ENCODE measurements at places on chromosomes 7 and 10.

DNA sequence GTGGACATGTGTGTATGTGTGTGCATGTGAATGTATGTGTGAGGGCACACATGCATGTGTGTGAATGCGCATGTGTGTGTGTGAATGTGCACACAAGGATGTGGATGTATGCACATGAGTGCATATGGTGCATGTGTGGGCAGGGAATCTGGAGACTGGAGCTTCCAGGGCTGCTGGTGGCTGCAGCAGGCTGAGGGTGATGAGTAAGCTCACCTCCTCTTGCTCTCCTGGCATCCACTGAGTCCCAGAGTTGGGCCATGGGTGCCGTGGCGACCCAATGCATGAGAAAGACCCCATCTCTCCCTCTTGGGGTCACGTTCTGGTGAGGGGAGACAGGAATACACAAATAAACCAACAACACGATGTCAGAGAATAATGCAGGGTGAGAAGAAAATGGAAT, 33.3 kb upstream of the COL13A1 start:
- no peak for DNase-seq

DNA sequence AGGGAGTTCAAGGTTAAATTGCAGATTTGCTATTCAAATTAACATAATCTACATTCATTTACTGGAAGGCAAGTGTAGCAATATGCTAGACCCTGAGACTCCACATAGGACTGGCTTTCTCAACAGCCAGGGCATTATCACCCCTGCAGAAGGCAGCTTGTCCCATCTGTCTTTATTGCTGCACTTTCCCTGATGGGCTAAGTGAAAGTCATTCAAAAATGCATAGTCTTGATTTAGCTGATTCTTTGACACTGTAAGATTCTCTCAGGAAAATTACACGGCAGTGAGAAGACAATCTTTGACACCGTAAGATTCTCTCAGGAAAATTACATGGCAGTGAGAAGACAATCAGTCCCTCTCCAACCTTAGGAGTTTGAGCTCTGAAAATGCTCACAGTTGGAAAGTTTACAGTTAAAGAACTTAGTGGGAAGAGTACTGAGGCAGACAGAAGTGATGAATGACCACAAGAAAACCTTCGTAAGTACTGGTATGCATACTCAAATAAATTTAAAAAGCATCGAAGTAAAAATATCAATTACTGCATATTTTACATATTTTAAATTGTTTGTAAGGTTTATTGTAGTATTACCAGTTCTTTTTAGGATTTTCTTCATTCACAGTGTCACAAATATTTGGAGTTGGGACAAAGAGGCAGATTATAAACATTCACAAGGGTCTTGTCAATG, 88.9 kb downstream of the RAPGEF5 start:
- DNase-seq = no peak

- DNase-seq = no peak
Observed at GRCh38 chr7:3194501-3195141, 106.4 kb upstream of the SDK1 start.

DNA sequence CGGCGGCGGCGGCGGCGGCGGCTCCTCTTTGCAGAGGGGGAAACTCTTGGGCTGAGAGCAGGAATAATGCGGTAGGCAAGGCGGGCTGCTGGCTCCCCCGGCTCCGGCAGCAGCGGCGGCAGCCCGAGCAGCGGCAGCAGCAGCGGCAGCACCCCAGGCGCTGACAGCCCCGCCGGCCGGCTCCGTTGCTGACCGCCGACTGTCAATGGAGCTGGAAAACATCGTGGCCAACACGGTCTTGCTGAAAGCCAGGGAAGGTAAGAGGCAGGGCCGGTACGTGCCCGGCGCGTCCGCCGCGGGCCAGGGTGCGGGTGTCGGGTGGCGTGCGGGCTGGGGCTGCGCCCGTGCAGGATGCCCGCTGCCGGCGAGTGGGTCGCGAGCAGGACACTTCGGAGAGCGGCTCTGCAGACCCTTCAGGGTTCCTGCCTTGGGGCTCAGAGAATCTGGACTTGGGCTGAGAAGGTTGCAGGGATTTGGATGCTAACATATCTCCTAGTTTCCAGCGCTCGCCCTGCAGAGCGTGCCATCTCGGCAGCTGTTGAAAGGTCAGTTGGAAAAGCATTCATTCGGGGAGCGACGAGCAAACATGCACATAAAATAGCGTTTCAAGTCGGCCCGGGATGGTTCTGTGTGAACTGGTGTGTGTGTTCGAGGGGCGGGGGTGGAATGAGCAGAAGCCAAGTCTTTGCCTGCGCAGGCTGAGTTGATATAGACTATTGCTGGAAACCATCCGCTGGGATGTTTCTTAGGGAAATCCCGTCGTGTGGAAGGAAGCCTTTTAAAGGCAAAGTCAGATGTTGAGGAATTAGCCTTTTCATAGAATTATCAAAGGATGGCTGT, 562 bp downstream of the GRK5 start:
- DNase-seq = peak; percentile 49

DNA sequence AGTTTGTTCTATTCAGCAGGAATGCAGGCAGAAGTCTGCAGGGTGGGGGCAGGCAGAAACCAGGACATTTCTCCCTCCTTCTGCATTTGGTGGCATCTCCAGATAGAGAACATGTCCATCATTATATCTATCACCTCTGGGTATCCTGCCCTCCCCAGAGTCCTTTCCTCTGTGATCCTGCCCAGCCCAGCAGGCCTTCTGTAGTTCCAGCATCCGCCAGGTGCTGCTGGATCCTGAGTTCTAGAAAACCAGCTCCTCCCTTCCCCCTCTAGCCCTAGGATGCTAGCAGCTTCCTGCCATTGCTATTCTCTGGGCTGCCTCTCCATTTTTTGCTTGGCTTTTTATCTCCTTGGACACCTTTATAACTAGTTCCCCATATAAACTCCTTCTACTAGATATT, 180.3 kb downstream of the KCNMA1 start:
- DNase-seq = no peak

DNA sequence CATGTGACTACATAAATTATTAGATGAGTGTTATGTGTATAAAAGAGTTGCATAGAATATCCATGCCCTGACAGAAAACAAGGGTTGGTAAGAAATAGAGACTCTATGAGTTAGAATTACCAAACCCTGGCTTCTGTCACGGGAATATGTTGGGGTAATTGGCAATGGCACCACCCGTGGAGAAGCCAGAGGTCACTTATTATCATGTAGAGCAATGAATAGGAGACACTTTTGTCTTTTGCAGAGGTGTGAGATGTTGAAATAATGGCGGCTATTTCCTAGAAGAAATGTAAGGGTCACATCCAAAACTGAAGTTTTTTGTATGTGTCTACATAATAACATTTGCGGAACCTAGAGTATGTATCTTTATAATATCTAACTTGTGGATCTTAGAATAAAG, 35.3 kb downstream of the ABCB5 start:
- DNase-seq = no peak

- no peak for DNase-seq
Observed at GRCh38 chr7:154862153-154862791, 140.7 kb downstream of the PAXIP1 start.

DNA sequence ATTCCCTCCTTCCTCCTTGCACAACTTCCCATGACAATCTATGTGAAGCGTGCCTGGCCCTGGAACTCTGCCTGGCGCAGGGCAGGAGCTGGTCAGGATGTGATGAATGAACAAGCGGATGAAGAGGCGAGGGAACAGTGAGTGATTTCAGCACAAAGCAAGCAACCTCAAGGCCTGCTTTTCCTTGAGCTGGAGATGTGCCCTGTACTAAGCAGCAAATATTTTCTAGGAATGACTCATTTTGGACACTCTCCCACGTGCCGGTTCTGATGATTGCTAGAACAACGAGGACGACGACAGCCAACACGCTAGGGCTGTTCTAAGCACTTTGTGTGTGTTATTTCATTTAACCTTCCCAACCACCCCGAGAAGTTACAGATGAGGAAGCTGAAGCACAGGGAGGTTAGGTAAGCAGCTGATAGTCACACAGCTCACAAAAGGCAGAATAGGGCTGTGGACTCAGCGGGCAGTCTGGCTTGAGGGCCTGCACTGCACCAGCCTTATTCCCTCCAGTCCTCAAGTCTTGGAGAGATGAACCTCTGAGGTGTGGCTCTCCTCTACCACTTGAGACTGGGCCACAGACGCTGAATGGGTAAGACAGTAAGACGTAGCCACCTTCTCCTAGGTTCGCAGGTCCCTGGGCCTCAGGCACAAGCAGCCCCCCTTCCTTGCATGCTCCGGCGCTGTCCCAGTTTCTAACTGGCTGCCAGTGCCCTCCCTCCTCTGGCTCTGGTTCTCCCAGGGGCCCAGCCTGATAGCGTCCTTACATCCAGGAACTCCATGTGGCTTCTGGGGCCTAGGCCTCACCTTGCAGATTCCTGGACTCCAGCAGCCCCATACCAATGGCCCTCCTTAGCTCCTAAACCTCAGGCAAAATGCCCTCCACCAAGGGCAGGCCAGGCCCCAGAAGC, 59.0 kb downstream of the YKT6 start:
- no peak for DNase-seq

GRCh38 chr7:18770154-18770811, 274.7 kb downstream of the HDAC9 start:
- no peak for DNase-seq

GRCh38 chr10:61592581-61592980, 70.1 kb upstream of the CABCOCO1 start:
- no peak for DNase-seq

DNA sequence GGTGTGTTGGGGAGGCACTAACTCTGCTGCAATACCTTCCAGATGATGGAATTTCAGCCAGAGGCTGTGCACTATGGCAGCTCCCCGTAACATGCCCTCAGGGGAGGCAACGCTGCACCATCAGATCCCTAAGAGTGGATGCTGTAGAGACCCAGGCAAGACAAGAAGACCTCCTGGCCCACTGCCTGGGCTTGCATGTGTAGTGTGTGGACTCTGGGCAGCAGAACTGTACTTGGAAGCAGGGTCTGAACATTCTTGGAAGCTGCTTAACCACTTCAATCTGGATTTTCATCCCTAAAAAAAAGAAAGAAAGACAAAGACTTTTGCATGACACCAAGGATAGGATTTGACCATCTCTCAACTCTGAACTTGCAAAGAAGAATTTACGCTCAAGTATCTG, 297.5 kb upstream of the NRP1 start:
- DNase-seq = no peak

DNA sequence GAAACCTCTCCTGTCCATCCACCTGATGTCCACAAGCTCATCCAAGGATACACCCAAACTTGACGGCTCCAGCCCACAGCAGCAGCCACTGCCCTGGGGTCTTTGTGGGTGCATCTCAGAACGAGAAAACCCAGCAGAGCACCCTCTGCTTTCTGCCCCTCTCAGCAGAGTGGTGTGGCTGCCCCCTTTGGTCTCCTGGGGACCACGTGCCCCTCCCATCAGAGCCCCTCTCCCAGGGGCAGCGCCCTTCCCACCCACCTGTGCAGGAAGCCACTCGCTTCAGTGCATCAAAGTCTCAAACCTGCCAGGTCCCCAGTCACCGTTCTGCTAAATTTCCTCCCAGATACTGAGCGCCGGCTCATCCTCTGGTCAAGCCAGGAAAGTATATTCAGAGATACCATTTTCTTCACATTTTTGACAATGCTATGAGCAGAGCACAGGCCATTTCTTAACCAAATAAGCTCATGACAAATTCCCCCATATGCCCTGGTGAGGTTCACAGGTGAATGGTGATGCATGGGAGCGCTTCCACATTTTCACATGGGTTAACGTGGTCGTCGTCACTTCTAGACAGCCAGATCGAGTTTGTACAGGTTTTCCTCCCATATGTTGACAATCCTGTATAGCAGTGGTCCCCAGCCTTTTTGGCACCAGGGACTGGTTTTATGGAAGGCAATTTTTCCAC, 32.4 kb downstream of the CAMK2B start:
- no peak for DNase-seq
